ENCODE measurements at places on chromosomes 12 and 14.

- no peak for DNase-seq
Observed at GRCh38 chr12:131834798-131835615, 6.8 kb downstream of the MMP17 start.

DNA sequence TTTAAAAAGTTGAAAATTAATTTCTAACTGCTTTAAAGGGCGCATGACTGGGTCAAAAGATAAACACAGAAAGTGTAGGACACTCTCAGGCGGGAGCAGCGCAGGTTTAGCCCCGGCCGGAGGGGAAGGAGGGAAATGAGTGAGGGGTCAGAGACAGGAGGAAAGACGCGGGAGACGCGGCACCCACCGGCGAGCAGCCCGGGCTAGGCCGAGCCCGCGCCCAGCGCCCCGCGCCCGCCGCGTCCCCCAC, 591 bp downstream of the GXYLT1 start:
- no peak for DNase-seq

- no peak for DNase-seq
Observed at GRCh38 chr12:65881965-65882413, 57.7 kb downstream of the HMGA2 start.

- no peak for DNase-seq
Observed at GRCh38 chr12:128140551-128140950, 126.4 kb upstream of the TMEM132C start.

- DNase-seq, result no peak
Observed at GRCh38 chr12:3364226-3364625, 126.8 kb upstream of the PRMT8 start.

- DNase-seq, result no peak
Observed at GRCh38 chr12:124663206-124663605, 95.8 kb upstream of the NCOR2 start.

DNA sequence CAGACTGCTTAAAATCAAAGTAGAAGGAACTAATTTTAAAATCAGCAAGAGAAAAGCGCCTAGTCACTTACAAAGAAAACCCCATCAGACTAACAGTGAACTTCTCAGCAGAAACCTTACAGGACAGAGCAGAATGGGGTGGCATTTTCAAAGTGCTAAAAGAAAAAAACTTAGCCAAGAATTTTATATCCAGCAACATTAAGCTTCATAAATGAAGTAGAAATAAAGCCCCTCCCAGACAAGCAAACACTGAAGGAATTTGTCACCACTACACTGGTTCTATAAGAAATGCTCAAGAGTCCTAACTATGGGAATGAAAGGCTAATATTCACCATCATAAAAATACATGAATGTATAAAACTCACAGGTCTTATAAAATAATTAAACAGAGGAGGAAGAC, 6.4 kb upstream of the ZNF268 start:
- no peak for DNase-seq

- no peak for DNase-seq
Observed at GRCh38 chr14:49640540-49641417, 5.7 kb upstream of the DNAAF2 start.

- peak; percentile 12 for DNase-seq
Observed at GRCh38 chr12:95820096-95820703, 29.6 kb upstream of the NTN4 start.

GRCh38 chr14:28468191-28469151, 298.1 kb upstream of the FOXG1 start:
- DNase-seq, result no peak

DNA sequence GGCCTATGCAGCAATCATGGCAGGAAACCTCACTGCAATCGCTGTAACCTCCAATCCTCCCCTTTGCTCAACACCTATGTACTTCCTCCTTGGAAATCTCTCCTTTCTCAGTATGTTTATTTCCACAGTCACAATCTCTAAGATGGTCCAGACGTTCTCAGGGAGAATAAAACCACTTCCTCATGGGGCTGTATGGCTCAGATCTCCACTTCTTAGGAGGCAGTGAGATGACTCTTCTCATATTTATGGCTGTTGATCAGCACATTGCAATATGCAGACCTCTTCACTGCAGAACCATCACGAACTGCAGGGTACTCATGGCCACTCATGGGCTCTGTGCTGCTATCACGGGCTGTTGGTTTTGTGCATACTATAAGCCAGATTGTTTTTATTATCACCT, 17.1 kb upstream of the OR4K17 start:
- no peak for DNase-seq

DNA sequence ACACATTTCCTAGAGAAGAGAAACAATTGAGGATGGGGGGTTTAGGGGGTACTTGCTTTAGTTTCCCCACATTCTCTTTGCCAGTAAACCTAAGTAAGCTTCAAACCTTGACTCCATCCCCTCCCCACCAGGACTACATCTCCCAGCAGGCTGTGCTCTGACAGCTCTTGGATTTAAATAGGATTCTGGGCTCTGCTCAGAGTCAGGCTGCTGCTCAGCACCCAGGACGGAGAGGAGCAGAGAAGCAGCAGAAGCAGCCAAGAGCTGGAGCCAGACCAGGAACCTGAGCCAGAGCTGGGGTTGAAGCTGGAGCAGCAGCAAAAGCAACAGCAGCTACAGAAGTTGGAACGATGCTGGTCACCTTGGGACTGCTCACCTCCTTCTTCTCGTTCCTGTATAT, 20.6 kb downstream of the RDH12 start:
- peak; percentile 36 for DNase-seq

GRCh38 chr12:132835076-132836025, 6.7 kb upstream of the GOLGA3 start:
- no peak for DNase-seq

- no peak for DNase-seq
Observed at GRCh38 chr12:128940974-128941373, 87.7 kb downstream of the GLT1D1 start.

DNA sequence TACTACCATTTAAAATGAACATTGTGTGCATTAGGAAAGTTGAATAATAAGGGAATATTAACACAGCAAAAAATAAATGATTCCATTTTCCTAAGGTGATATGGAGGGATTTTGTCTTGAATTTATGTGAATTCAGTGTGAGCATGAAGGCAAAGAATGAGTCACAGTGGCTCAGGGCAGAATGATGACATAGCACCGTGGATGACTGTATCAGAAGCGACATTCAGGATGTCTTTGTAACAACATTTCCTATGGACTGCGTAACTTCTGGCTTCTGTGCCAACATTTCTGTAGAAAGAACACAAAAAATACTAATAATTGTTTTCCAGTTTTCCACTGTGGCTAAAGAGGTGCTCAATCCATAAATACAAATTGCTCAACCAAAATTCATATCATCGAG, 54.6 kb downstream of the TTC8 start:
- no peak for DNase-seq

DNA sequence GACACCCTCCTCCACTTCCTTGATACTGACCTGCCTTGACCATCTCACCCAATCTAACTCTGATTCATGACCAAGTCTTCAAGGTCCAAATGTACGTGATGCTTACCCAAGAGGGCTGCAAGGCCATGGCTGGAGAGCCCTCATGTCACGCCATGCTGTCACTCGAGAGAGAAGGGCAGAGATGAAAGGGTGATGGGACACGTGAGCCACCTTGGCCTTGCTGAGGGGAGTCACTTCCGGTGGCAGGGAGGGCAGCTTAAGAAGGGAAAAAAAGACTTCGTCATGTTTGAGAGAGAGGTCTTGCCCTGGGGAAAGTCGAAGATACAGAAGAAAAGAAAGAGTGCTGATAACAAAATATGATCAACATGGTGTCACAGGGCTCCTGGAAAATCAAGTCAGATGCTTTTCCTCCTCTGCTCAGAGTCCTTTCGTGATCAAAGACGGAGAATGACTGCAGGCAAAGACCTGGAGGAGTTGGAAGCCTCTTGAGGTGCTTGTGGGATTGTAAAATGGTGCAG, 3.3 kb upstream of the SCARB1 start:
- no peak for DNase-seq

DNA sequence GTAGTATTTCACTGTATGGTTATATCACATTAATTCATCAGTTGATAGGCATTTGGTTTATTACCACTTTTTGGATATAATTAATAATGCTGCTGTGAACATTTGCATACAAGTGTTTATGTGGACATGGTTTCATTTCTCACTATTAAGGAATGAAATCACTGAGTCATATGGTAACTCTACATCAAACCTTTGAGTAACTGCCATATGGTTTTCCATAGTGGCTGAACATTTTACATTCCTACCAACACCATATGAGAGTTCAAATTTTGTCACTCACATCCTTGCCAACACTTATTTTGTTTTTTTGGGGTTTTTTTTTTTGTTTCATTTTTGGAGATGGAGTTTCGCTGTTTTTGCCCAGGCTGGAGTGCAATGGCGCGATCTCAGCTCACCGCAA, 30.2 kb upstream of the EAPP start:
- DNase-seq, result no peak

DNA sequence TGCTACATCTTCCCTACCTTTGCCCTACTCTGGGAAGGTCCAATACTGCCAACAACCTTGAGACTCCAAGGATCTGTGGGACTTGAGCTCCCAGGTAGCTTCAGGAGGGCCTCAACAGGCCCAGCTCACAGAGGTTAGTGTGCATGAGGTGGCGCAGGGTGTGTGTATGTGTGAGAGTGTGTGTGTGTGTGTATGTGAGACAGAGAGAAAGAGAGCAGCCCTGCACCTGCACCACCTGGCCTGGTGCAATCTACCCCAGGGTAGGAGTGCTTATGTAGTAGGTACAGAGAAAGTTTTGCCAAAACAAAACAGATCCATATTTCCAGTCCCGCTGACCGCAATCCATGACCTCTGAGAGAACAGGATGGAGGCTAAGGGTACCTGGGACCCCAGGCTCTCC, 24.6 kb downstream of the TMEM229B start:
- no peak for DNase-seq

GRCh38 chr14:24143511-24143910, 2.1 kb upstream of the EMC9 start:
- DNase-seq, result no peak

DNA sequence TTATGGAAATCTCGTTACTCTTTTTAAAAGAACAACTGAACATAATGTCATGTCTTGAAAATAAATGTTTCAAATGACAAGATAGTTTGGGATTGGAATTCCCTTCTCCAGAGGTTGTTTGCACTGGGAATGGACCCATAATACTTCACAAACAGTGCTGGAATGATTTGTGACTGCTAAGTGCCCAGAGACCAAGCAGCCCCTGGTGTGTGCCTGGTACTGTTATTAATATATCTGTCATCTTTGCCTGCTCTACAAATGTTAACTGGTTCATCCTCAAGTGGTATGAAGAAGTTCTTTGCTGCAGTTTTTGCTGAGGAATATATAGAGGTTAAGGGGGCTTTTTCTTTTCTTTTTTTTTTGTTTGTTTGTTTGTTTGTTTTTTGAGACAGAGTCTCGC, 64.9 kb upstream of the DACT1 start:
- DNase-seq, result no peak

DNA sequence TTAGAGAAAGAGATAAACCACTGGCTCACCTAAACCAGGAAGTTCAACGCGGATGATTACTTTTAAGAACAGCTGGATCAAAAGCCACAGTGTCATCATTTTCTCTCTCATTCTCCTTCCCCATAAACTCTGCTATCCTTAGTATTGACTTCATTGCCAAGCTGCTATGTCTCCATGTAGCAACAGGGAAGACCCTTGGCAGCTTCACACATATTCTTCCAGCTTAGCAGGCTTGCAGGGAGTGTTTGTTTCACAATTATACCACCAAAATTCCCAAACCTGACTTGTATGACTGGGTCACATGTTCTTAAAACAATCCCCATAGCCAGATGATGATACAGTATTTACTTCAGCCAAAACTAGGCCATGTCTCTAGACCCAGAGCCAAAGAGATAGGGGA, 235.5 kb downstream of the PAWR start:
- DNase-seq, result no peak

- DNase-seq, result no peak
Observed at GRCh38 chr14:104332634-104333270, 194.4 kb downstream of the KIF26A start.

- no peak for DNase-seq
Observed at GRCh38 chr14:40312296-40312695, 880.1 kb upstream of the FBXO33 start.
